ENCODE measurements at places on chromosomes 2 and 18. TPM values are rescaled to one million over a fixed set of nuclear protein-coding genes. Genes with fewer than 3 reads are reported as not detected.

DNA sequence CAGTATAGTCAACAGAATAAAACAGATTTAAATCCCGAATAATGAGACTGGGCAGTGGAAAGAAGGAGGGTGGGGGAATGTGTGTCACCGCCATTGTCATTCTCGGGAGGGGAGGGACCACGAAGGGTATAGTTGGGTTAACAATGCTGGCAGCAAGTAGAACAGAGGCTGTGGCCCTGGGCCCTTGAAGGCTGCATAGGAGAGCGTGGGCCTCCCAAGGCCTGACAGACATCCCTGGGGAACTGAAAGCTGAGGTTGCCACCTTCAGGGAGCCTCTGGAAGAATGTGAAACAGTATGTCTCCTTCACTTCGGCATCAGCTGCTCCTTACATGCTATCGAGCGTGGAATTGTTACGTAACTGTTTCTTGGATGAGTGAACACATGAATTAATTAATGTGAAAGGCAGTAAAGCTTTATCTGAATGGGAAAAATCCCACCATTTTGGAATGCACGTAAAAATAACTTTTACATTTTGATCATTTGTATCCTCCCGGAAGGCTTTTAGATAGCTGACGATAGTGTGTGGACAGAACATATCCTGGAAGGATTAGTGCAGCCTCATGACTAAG lies 92.8 kb upstream of the TTC39C start:
- H3K4me1 ChIP-seq, result peaks cover 13% of the 10 kb centered on the region
- H3K4me3 ChIP-seq, result no peak overlapping the region
- H3K27ac ChIP-seq, result no peak overlapping the region
- no peaks in the 10 kb centered on the region for H3K27me3 ChIP-seq
- DNase-seq, result no peak

GRCh38 chr18:666628-667027 lies 9.2 kb downstream of the TYMS start:
- H3K4me3 ChIP-seq, result no peak overlapping the region
- H3K27ac ChIP-seq, result no peak overlapping the region
- H3K36me3 ChIP-seq, result no peaks in the 10 kb centered on the region
- no peak for DNase-seq
- H3K4me1 ChIP-seq, result no peaks in the 10 kb centered on the region

Gene PMAIP1
- 83.6 TPM for total RNA-seq

Gene ITGB6
- not detected for total RNA-seq

Gene C1D
- total RNA-seq, result 33.9 TPM
